ENCODE measurements at places on chromosomes 5 and 9.

DNA sequence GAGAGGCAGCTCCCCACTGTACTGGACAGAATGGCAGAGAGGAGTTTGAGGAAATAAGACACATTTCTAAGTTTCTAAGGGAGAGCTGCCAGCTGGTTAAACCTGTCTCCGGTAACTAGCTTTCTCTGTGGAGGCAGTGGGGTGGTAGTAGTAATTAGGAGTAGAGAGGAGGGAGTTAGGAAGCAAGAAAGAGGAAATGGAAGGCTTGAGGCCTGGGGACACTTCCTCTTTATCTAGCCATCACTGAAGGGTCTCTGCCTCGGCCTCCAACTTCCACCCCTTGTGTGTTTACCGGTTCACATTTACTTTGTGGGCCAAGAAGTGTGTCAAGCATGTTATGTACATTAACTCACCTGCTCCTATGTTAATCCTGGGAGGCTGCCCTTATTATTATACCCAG, 462.2 kb upstream of the DMAC1 start:
- no peak for DNase-seq

DNA sequence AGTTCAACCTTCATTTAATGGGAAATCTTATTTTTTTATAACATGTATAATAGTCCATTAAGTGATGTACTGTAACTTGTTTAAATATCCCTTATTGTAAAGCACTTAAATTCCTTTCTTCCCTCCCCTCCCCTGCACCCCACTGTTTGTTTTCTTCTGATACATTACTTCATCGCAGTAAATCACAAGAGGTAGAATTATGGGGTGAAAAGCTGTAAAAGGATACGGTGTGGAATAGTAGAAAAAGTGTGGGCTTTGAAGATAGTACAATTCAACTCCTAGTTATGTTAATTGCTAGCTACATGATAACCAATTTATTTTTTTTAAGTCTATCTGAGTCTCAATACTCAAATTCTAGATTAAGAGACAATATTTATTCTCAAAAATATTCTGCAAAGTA, 41.9 kb upstream of the MACIR start:
- DNase-seq: no peak

GRCh38 chr5:150694612-150695011, 6.2 kb downstream of the RBM22 start:
- DNase-seq: peak; percentile 89

DNA sequence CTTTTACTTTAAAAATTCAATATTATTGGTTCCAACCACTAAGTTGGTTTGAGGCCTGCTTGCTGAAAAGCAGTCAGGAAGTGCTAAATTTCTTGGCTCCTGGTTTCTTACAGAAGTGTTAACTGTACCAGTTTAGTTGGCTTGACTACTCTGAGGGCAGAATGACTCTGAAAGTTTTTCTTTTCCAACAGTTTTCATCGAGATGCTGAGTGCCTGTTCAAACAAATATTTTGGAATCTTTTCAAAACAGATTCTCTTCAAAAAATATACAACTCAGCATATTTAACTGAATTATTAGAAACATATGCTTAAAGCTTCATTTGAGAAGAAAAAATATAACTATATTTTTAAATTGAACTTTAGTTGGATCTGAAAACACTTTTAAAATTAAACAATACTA, 37.0 kb downstream of the SLC38A9 start:
- DNase-seq: no peak

DNA sequence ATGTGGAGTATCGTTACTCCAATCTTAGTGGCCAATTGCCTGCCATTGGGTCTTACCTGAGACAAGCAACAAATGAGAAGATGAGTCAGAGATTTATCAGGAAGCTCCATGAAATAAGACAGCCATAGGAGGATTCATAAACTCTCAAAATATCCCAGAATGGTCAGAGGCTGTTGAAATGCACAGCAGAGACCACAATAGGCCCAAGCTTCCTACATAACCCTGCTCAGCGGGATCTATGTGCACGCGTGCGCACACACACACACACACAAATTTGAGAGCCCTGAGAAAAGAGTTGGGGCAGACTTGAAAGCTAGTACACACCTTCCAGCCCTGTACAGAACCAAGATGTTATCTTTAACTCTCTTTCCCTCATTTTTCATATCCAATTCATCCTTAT, 9.8 kb downstream of the UIMC1 start:
- DNase-seq: peak; percentile 21

- no peak for DNase-seq
These were observed 36.2 kb downstream of the SLC36A1 start for GRCh38 chr5:151483647-151484046.

DNA sequence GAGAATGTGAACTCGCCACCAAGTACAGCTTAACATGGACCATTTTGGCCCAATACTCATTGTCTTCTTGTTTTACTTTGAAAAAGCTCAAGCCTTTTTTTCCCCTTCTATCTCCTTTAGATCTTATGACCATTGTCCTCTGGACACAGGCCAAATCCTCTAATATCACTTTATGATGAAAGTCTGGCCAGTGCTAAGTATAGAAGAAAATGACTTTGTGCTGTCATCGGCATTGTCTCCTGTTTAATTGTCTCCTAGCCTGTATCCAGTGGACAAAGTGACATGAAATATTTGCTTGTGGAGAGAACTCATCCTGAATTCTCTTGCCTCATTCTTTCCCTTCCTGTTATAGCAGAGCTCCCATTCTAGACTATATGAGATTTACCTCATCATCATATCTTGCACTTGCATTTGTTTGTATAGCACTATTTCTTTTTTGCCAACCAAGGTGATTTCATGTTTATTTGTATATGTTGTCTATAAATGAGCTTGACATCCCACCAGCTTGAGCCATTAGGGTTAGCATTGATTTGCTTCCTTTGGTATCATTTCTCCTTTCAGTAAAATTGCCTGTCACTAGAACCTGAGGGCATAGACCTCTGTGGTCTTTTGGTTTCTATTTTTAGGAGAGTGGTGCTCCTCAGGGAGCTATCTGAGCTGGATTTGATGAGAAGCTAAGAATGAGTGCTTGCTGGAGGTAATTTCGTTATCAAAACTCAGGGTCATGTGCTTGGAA, 18.8 kb upstream of the TNFAIP8 start:
- DNase-seq: no peak

All from A172 (cell line).